Fibroblast of skin of left biceps (primary cell): ENCODE measurements at places on chromosomes 11 and 22.

- no peak for DNase-seq
Measured at GRCh38 chr22:32672542-32672941, 129.0 kb upstream of the TIMP3 start.

- DNase-seq, result no peak
Measured at GRCh38 chr11:3947061-3947460, 91.6 kb downstream of the STIM1 start.

GRCh38 chr22:28773461-28773867 is 969 bp downstream of the CCDC117 start:
- no peak for DNase-seq

GRCh38 chr22:46661221-46661851 is 41.1 kb downstream of the GRAMD4 start:
- DNase-seq, result no peak

GRCh38 chr11:69912161-69912910 is 93.1 kb upstream of the FGF3 start:
- DNase-seq, result no peak

DNA sequence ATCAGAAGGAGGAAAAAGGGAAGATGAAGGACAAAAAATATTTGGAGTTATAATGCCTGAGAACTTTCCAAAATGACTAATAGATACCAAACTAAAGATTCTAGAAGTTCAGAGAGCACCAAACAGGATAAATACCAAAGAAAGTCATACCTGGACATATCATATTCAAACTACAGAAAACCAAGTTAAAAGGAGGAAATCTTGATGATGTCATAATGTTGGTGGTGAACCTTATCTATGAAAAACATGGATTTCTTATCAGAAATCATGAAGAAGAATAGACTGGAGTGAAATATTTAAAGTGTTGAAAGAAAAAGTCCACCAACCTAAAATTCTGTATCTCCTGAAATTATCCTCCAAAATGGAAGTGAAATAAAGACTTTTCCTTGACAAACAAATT is 389.2 kb downstream of the JRKL start:
- DNase-seq, result no peak

DNA sequence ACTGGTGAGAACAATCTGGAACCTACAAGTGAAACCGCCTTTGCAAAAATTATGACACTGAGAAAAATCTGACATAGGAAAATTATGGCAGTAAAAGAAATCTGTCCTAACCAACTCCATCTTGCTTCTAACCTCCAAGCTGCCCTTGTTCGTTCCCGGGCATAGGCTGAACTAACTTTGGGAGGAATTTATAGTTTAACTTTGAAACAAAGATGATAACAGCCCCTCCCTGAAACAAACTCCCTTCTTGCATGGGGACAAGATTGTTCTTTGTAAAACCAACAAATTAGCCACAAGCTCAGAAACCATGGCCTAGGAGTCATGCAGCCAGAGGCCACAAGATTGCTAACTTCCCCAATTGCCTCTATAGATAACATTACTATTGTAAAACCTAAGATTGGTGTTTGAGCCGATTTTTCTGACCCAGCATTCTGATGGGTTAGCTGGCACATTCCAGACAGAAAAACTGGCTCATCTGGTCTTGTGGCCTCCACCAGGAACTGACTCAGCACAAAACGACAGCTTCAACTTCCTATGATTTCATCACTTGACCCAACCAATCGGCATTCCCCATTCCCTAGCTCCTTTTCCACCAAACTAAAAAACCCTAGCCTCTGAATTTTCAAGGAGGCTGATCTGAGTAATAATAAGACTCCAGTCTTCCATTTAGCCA is 3.6 kb upstream of the CCDC81 start:
- no peak for DNase-seq

- no peak for DNase-seq
Measured at GRCh38 chr11:105609341-105609781, 512 bp upstream of the GRIA4 start.

- DNase-seq, result no peak
Measured at GRCh38 chr11:115720602-115721245, 216.5 kb upstream of the CADM1 start.

DNA sequence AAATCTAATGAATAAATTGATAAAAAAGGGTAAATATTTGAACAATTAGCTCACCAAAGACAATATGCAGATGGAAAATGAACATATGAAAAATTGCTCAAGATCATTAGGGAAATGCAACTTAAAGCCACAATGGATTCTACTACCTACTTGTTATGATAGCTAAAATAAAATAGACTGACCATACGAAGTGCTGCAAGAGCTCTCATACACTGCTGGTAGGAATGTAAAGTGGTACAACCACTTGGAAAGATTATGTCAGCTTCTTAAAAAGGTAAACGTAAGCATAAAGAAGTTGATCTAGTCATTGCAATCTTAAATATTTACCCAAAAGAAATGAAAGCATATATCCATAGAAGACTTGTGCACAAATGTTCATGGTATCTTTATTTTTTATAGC is 504.2 kb upstream of the ARHGAP42 start:
- DNase-seq, result no peak

DNA sequence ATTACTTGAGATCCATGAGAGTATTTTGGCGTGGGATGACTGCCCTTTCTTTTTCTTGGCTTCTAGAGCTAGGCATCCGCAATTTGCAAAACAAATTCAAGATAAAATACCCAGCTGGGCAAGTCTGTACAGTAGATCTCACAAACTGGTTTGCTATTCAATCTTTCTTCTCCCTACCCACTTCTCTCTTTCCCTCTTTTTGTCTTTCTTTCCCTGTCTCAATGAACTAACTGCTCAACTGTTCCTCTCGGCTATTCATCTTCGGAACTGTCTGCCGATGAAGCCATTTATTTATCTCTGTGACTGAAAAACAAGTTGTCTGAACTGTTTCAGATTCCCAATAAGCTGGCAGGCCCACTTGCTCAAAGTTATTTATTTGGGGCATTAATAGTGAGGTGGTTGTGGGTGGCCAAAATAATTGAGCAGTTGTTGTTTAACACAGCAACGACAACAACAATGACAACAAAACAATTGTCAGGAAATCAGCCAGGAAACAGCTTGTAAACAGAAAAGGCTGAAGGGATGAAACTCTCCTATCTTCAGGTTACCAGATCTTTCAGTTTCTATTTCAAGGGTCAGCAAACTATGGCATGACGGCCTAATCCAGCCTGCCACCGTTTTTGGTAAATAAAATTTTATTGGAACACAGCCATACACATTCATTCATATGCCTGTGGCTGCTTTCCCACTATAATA is 76.0 kb upstream of the MTMR2 start:
- DNase-seq, result no peak

DNA sequence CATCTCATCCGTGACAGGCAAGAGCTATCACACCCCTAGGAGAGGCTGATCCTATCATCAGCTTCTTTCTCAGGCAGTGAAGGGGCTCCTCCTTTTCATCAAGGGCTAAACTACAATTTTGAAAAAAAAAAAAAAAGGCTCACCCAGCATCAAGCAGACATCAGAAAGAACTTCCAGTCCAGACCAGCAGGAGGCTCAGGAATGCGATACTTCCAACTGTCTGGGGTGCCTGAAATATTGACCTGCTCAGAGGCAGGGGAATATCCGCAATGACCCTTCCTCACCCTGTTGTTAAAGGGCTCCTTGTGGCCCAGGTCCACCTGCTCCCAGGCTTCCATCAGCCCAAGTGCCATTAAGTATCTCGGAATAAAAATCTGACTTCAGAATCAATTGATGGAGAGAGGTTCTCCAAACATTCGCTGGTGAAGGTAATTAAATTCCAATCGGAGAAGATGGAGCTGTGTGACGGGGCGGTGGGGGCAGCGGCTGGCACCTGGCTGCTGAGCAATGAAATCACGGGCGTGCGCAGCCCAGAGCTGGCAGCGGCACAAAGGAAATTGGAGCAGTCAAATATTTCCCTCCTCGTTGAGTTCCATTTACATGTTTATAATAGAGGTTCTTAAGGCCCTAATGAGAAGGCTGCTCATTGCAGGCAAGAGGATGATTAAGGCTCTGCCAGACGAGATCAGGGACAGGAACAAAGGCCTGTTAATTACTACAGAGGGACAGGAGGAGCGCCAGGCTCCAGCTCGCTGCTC is 69.0 kb upstream of the THY1 start:
- no peak for DNase-seq

- no peak for DNase-seq
Measured at GRCh38 chr11:133337193-133337592, 195.1 kb downstream of the OPCML start.

- DNase-seq, result no peak
Measured at GRCh38 chr11:35061516-35062440, 77.2 kb upstream of the CD44 start.

GRCh38 chr11:36427079-36427478 is 83.0 kb downstream of the TRAF6 start:
- DNase-seq, result no peak

- peak; percentile 65 for DNase-seq
Measured at GRCh38 chr11:27319072-27319471, 43.9 kb downstream of the CCDC34 start.

- no peak for DNase-seq
Measured at GRCh38 chr11:88102598-88102934, 72.7 kb downstream of the RAB38 start.

DNA sequence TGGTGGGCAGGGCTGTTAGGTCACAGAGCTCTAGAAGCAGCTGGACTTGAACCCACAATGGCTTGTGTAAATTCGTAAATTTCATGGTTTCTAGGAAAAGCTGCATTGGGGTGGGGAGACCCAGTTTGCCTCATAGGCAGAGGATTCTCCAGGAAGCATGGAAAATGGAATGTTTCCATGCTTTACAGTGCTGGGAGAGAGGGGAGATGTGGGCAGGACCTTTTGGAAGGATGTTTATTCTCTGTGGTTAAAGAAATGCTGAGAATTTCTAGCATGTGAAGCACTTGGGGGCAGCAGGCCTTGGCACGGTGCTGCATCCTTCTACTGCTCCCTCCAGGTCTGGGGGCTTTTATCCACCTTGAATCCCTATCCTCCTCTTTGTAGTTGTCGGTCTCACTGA is 46.3 kb downstream of the TRAF6 start:
- no peak for DNase-seq

GRCh38 chr11:72935700-72936099 is 121.5 kb downstream of the ATG16L2 start:
- no peak for DNase-seq

GRCh38 chr11:70046089-70046488 is 32.0 kb upstream of the ANO1 start:
- DNase-seq, result no peak

DNA sequence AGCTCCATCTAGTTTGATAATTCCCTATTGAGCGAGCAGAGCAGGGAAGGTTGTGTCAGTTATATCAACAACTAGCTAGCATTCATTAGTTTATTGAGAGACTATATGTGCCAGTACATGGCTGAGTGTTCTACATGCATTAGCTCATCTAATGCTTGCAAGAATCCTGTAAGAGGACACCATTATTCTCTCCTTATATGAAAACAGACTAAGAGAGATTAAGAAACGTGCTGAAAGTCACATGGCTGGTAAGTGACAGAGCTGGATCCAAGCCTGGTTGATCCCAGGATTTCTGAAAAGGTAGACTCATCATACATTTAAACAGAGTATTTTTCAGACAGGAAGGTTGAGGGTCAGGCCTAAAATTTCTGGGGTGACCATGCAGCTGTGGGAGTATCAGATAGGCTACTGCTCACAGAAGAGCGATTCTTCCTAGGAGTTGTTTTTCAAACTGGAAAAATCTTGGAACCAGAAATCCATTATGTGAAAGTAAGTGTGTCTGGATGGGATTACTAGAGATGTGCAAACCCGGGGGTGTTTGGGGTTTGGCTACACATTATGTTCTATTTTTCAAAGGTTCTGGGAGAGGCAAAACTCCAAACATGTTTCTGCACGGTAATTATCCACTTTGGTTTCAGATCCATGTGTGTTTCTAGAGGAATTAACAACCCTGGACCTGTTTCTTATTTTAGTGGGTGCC is 213.3 kb downstream of the FAM76B start:
- DNase-seq, result no peak

- no peak for DNase-seq
Measured at GRCh38 chr11:124778281-124778680, 16.2 kb upstream of the ESAM start.

DNA sequence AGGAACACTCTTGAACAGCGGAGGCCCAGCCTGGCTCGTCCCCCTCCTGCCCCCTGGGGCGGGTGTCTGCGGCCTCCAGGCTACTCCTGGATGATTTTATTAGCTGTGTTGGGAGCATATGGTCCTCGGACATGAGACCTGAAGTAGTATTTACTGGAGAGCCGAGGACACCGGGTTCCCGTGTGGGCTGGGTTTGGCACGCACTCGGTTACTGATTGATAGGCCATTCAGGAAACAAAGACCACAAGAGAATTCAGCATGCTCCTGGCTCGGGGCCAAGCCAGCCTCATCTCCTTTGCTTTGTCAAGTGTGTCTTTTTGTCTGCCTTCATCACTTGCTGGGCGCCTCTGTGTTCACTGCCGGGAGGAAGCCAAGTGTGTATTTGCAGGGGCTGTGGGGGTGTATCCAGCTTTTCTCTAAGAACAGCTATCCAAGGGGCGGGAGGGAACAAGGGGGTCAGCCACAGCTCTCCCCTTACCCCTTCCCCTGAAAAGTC is 9.7 kb downstream of the FXYD2 start:
- no peak for DNase-seq

GRCh38 chr22:20549232-20549841 is 41.9 kb downstream of the MED15 start:
- DNase-seq, result no peak

GRCh38 chr11:131195661-131196517 is 174.5 kb upstream of the NTM start:
- DNase-seq, result peak; percentile 20

DNA sequence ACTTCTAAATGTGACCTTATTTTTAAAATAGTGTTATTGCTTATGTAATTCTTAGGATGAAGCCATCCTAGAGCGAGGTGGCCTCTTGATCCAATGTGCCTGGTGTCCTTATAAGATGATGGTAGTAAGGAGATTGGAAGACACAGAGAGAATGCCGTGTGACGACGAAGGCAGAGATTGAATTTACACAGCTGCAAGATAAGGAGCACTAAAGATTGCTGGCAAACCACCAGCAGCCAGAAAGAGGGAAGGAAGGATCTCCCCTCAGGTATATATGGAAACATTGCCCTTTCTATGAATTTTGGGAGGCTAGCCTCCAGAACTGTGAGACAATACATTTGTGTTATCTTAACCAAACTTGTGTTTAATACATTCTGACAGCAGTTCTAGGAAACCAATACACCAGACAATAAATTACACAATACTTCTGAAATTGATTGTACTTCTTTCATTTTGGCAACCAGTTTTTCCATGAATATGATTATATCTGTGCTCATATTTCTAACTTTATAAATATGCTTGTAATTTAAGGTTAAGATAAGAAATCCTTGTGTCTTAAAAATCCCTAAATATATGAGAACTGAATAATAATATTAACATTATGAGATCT is 86.3 kb upstream of the VPREB1 start:
- no peak for DNase-seq

DNA sequence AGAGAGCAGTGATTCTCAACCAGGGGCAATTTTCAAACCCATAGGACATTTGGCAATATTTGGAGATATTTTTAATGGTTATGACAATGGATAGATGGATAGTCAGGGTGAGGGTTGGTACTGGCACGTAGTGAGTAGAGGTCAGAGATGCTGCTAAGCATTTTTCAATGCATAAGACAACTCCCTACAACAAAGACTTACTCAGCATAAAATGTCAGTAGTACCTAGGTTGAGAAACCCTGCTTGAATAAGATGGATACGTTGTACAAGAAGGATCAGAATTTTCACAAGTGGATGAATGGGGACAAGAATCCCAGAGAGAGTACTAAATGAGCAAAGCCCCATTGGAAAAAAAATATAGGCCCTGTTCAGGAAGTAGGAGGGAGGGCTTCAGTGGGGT is 11.9 kb upstream of the LIN7C start:
- no peak for DNase-seq

GRCh38 chr11:75147875-75148263 is 3.0 kb upstream of the SLCO2B1 start:
- no peak for DNase-seq
